ENCODE measurements at places on chromosomes 12 and 14.

GRCh38 chr14:101173698-101174521 is 270.4 kb upstream of the RTL1 start:
- no peak for DNase-seq

- no peak for DNase-seq
Observed at GRCh38 chr12:99772274-99772673, 124.7 kb downstream of the GARIN6 start.

- no peak for DNase-seq
Observed at GRCh38 chr14:77204459-77204771, 22.8 kb downstream of the TMEM63C start.

DNA sequence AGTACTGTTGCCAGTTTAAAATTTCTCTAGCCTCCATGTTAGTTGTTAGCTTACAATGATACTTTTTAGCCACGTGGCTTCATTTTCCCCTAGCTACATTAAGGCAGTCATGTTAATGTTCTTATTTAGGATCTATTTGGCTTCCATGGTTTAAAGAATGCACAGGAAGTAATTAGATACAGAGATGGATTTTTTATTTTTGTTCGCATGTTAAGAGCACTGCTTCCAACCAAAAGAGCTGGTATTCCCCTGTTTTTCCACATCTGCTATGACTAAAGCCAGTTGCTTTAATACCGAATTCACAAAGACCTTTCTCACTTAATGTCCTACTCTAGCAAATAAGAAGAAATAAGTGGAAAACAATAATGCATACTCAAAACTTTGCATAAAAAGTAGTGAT is 45.1 kb downstream of the PRORP start:
- no peak for DNase-seq

DNA sequence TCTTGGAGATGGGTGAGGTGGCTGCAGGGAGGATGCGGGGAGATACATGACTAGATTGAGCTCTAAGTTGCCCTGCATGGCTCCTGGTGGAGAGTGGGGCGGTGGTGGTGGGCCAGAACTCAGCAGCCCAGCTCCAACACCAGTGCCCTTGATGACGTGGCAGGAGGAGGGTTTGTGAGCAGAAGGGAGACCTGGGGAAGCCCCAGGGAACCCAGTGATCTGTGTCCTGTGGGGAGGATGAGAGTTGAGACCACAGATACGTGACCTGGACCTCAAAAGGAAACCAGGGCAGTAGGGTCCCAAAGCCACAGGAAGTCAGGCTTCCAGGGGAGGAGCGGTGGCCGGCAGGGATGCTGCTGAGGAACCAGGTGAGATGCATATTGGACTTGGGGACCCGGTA is 989.1 kb upstream of the TMEM132C start:
- DNase-seq = no peak

- no peak for DNase-seq
Observed at GRCh38 chr12:58529897-58530741, 390.2 kb downstream of the LRIG3 start.

DNA sequence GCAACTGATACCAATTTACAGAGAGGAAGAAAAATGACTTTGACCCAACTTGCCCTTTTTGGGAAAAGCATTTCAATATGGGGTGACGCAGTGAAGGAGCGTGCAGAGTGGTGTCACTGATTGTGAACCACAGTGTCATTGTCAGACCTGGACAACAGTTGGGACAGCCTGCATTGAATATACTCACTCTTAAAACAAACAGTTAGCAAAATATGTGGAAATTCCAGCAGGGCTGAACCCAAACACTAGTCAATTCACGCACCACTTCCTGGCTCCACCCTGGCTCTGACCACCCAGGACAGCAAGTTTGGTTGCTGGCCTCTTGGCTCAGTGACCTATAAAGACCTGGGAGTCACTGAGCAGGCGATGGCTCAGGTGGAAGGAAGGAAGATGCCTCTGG is 61.3 kb downstream of the NOS1 start:
- no peak for DNase-seq

- no peak for DNase-seq
Observed at GRCh38 chr14:102692334-102692733, 84.9 kb upstream of the TRAF3 start.

- no peak for DNase-seq
Observed at GRCh38 chr12:70048521-70049250, 194.5 kb upstream of the CNOT2 start.

GRCh38 chr12:113478351-113479011 is 6.8 kb upstream of the LHX5 start:
- no peak for DNase-seq

GRCh38 chr12:22733756-22734155 is 108.8 kb downstream of the ETNK1 start:
- DNase-seq = no peak
